Uterus (tissue), 4 donors: ENCODE measurements at places on chromosomes 7 and 10.

- no peak for DNase-seq
- H3K4me3 ChIP-seq = no peak overlapping the region
- no peaks in the 10 kb centered on the region for H3K36me3 ChIP-seq
- H3K27me3 ChIP-seq = no peaks in the 10 kb centered on the region
- H3K4me1 ChIP-seq = no peaks in the 10 kb centered on the region
- no peak overlapping the region for H3K27ac ChIP-seq
Observed at GRCh38 chr7:100887516-100888290, 1.8 kb downstream of the UFSP1 start.

- no peaks in the 10 kb centered on the region for H3K27me3 ChIP-seq
- DNase-seq = peak; percentile 47
- no peaks in the 10 kb centered on the region for H3K4me1 ChIP-seq
- no peak overlapping the region for H3K4me3 ChIP-seq
Observed at GRCh38 chr7:132352800-132353199, 223.5 kb downstream of the PLXNA4 start.

DNA sequence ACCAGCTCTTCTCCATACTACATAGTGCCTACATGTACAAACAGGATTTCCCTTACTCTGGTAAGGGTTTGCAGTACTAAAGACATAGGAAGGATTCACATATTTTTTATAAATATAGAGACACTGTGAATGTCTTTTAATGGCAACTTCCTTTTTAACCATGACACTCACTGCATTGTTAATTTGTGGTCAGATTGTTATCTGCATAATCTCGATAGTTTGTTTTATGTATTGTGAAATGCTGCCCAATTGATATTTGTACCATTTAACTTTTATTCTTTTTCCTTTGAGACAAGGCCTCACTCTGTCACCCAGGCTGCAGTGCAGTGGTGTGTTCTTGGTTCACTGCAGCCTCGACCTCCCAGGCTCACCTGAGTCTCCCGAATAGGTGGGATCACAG is 39.7 kb downstream of the SP8 start:
- no peaks in the 10 kb centered on the region for H3K36me3 ChIP-seq
- no peak for DNase-seq
- no peak overlapping the region for H3K4me3 ChIP-seq
- H3K4me1 ChIP-seq = no peaks in the 10 kb centered on the region
- no peak overlapping the region for H3K27ac ChIP-seq
- no peaks in the 10 kb centered on the region for H3K27me3 ChIP-seq

DNA sequence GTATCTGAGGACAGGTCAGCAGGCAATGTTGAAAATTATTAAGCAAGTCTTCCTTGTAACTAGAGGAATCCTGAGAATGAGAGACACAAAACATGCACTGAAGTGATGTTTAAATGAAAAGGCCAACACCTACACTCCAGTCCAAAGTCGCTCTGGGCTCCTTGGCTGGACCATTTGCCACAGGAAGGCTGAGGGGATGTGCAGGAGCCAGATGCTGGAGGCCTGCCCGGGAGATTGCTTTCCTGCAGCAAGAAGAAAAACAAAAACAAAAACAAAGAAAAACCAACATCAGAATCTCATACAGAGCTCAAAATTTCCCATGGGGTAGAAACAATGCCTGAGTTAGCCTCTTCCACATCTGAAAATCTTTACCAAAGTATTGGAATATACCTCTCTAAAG is 157.0 kb downstream of the DGKI start:
- H3K27ac ChIP-seq = no peak overlapping the region
- H3K4me1 ChIP-seq = no peaks in the 10 kb centered on the region
- no peak for DNase-seq
- H3K36me3 ChIP-seq = no peaks in the 10 kb centered on the region

DNA sequence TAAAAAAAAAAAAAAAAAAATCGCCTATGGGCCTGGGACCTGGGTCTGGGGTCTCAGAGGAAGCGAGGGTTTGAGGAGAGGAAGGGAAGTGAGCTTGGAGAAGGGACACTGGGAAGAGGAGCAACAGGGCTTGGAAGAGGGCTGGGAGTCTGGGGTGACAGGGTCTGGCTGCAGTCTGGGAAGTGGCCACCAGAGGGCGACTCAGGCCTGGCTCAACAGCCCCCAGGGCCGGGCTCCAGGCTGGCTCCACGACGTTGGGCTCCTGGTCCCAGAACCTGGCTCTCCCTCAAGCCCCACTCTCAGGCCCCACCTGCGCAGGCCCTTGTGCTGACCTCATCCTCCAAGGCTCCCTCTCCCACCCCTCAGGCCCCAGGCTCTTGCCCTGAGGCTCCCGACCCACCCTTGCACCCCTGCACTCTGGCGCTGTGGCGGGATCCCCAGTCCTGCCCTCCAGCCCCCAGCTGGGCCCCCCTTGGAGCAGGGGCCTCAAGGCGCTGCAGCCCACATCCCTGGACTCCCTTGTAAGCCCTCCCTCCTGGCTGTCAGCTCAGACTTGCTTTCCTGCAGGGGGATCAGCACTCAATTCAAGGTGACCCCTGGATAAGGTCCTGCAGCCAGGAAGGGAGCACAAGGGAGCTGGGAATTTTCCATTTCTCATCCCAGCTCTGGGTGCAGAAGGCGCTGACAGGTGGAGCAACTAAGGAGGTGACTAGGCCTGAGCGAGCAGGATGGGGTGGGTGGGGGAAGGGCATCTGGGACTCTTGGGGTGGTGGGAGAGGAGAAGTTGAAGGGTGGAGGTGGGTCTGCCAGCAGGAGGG is 5.4 kb upstream of the SPACDR start:
- H3K27me3 ChIP-seq = no peaks in the 10 kb centered on the region
- peaks cover 10% of the 10 kb centered on the region for H3K4me1 ChIP-seq
- no peak overlapping the region for H3K4me3 ChIP-seq
- peak; percentile 89 for DNase-seq
- H3K27ac ChIP-seq = peak overlapping the region; percentile 68
- no peaks in the 10 kb centered on the region for H3K36me3 ChIP-seq

DNA sequence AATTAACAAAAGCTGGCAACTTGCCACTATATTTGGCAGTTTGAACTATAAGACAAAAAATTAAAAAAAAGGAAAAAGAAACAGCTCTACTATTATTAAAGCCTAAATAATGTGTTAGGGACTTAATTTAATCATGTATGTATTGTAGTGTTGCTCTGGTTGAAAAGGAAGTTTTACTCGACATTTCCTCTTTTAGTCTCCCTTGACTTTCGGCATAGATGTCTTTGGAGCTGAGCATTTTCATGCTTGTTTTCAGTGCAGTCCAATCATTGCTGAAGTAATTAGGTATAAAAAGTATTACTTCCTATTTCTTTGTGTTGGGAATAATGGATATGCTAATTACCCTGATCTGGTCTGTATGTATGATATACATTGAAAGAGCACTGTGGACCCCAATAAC is 216.8 kb upstream of the KLF6 start:
- DNase-seq = no peak
- no peak overlapping the region for H3K27ac ChIP-seq
- H3K4me3 ChIP-seq = no peak overlapping the region
- H3K36me3 ChIP-seq = no peaks in the 10 kb centered on the region
- H3K27me3 ChIP-seq = no peaks in the 10 kb centered on the region

- H3K4me1 ChIP-seq = no peaks in the 10 kb centered on the region
- no peaks in the 10 kb centered on the region for H3K27me3 ChIP-seq
- peak; percentile 37 for DNase-seq
- H3K4me3 ChIP-seq = no peak overlapping the region
Observed at GRCh38 chr7:28405662-28406061, 6.7 kb upstream of the CREB5 start.

GRCh38 chr10:13892001-13892491 is 305.3 kb downstream of the PRPF18 start:
- no peak for DNase-seq
- H3K4me3 ChIP-seq = peak overlapping the region; percentile 41
- H3K27ac ChIP-seq = peak overlapping the region; percentile 54
- no peaks in the 10 kb centered on the region for H3K27me3 ChIP-seq
- H3K36me3 ChIP-seq = no peaks in the 10 kb centered on the region

DNA sequence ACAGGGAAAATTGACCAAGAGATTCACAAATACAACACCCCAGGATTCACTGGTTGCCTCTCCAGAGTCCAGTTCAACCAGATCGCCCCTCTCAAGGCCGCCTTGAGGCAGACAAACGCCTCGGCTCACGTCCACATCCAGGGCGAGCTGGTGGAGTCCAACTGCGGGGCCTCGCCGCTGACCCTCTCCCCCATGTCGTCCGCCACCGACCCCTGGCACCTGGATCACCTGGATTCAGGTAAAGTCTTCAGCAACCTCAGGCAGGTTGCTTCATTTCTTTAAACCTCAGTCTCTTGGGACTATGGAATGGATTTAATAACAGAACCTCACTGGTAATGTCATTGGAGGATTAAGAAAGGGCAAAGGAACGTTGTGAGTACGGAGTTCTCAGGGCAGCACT is 206.9 kb upstream of the C7orf33 start:
- DNase-seq = no peak
- H3K4me1 ChIP-seq = no peaks in the 10 kb centered on the region
- H3K36me3 ChIP-seq = no peaks in the 10 kb centered on the region
- H3K27ac ChIP-seq = no peak overlapping the region
